Airway epithelial cell (primary cell): ENCODE measurements at places on chromosomes 11 and 22. TPM values are rescaled to one million over a fixed set of nuclear protein-coding genes. Genes with fewer than 3 reads are reported as not detected.

Gene SLCO2B1
- 0.07 and 0.09 TPM in 2 replicates for total RNA-seq

Gene GRIK4
- total RNA-seq: not detected in 2 replicates

Gene SHISAL1
- 0.63 and 0.84 TPM in 2 replicates for total RNA-seq

Gene PANX2
- total RNA-seq: 0.46 and 0.71 TPM in 2 replicates

Gene CHRNA10
- total RNA-seq: 0.63 TPM in 1 of 2 replicates, not detected in the other

Gene SEC14L2
- 28.9 and 61.4 TPM in 2 replicates for total RNA-seq

Gene TAF10
- 66.9 and 85.6 TPM in 2 replicates for total RNA-seq

Gene FBLN1
- total RNA-seq: 46.7 and 49.7 TPM in 2 replicates

Gene AIP
- total RNA-seq: 56.6 and 63.5 TPM in 2 replicates

Gene SVIP
- total RNA-seq: 6.9 and 7.0 TPM in 2 replicates

Gene WNT11
- 0.21 TPM in 1 of 2 replicates, not detected in the other for total RNA-seq

Gene EMSY
- total RNA-seq: 5.0 and 13.5 TPM in 2 replicates

Gene SPCS2
- 23.2 and 65.3 TPM in 2 replicates for total RNA-seq

Gene SGSM1
- total RNA-seq: not detected in 2 replicates

Gene TOMT
- total RNA-seq: not detected in 2 replicates

Gene CNGA4
- total RNA-seq: not detected in 2 replicates

Gene CDCA5
- 13.9 and 14.8 TPM in 2 replicates for total RNA-seq

Gene OR6A2
- total RNA-seq: not detected in 2 replicates
